ENCODE measurements at places on chromosomes 13 and 19. TPM values are rescaled to one million over a fixed set of nuclear protein-coding genes. Genes with fewer than 3 reads are reported as not detected.
A peak's percentile ranks its signal among the peaks of the same experiment; 100 is the strongest.

Gene IL4I1
- 80.0 TPM for total RNA-seq

Gene CYP4F2
- 1.1 TPM for total RNA-seq

Gene CBARP
- total RNA-seq, result 0.61 TPM

Gene ZNF99
- not detected for total RNA-seq

Gene CYP2F1
- total RNA-seq, result not detected

Gene PLK5
- total RNA-seq, result 0.13 TPM

Gene WDR88
- total RNA-seq, result not detected

Gene PRTN3
- not detected for total RNA-seq

Gene GSX1
- total RNA-seq, result not detected

Gene SOX1
- total RNA-seq, result not detected

Gene CNN2
- total RNA-seq, result 289 TPM

Gene ONECUT3
- total RNA-seq, result not detected

Gene PSPN
- total RNA-seq, result 1.1 TPM

DNA sequence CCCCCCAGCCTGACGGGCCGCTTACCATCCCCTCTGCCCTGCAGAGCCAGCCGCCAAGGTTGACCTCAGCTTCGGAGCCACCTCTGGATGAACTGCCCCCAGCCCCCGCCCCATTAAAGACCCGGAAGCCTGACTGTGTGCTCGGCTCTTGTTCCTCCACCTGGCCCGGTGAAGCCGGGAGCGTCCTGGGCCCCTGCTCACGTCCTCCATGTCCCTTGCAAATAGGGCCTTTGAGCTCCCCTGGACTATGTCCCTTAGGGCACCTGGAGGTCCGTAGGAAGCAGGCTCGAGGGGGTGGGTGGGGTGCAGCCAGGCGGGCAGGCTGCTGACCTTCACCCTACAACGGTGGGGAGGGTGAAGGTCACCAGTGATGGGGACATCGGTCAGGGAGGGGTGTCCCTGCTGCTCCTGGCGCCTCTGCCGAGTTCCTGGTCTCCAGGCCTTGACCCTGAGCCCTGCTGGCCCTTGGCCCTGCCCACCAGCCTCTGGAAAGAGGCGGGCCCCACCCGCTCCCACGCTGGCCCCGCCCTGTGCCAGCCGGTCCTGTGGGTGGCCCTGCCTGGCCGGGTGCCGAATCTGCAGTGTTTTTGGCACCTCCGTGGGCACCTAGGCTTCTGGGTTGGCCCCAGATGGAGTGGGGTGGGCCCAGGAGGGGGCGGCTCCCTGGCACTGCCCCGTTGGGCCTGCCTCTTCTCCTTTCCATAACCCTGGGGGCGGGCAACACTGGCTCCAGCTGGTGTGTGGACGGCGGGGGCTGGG lies 3.3 kb downstream of the ATP5F1D start:
- DNase-seq, result no peak

DNA sequence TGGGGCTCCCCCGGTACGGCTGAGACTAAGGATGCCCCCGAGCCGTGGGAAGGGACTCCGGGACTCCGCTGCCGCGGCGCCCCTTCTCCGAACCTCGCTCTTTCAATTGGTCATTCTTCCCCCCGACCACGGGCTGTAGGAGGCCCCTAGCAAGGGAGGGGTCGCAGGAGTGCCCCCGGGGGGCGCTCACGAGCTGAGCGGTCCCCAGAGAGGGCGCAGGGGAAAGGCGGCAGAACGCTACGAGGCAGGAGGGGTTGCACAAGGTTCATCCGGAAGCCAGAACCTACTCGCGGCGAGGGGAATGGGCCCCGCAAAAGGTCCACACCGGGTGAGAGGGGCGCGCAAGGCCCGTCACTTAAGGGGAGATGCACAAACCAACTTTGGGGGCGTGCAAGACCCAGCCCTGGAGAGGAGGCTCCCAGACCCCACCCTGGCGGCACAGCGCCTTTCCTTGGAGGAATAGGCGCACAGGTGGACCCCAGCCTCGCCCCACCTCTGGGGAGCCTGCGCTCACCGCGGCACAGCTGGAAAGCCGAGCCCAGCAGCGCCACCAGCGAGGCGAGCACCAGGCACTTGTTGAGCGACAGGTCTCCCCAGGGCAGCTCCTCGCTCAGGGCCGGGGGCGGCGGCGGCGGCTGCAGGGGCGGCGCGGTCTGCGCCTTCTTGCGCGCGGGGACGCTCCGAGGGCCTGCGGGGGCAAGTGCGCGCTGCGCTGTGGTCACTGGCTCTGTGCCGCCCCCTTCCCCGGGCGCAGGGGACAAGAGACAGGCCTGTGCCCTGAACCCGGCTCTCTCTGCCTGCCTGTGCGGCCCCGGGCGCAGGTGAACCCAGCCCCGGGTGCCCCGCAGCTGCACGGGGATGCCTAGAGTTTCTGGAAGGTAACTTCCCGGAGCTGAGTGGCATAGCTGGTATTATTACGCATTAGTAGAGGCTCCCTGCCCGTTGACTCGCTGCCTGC lies 2.8 kb downstream of the JSRP1 start:
- no peak for DNase-seq

GRCh38 chr13:35345992-35346391 lies 130.5 kb downstream of the MAB21L1 start:
- DNase-seq, result no peak

DNA sequence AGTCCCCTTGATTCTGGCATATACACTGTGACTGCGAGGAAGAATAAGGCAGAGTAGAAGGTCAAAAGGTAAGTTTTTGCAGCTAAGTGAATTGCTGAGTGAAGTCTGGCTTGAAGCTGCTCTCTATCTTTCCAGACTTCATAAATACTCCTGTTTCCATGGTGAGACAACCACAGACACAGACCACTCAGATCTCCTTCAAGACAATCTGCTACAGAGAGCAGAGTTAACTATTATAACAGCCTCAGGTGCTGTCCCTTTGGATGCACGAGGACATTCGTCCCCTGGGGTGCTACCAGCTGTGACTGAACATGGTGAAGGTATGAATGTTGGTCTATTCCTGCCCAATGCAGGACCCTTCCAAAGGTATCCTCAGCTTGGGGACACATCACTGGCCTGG lies 104.0 kb downstream of the MYCBP2 start:
- DNase-seq, result no peak

GRCh38 chr13:77477299-77477848 lies 58.1 kb upstream of the SCEL start:
- DNase-seq, result no peak

DNA sequence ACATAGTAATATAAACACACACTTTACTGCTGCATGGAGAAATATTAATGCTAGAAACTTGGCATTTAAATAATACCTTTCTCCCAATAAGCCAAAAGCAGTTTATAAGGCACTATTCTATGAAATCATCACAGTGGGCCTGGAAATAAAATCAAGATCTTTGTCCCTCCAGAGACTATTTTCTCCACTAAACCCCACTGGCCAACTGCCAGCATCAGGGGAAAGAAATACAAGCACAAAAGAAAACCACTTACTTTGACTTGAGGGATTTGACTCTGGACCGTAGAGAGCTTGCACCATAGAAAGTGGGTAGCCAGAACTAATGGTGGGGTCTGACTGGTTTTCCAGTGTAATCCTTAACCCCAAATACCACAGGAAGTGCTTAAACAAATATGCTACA lies 71.9 kb downstream of the DCLK1 start:
- DNase-seq, result no peak

- no peak for DNase-seq
These were observed 19.4 kb downstream of the NKPD1 start for GRCh38 chr19:45141203-45141900.

GRCh38 chr13:23509781-23510543 lies 60.2 kb upstream of the TNFRSF19 start:
- DNase-seq, result no peak

DNA sequence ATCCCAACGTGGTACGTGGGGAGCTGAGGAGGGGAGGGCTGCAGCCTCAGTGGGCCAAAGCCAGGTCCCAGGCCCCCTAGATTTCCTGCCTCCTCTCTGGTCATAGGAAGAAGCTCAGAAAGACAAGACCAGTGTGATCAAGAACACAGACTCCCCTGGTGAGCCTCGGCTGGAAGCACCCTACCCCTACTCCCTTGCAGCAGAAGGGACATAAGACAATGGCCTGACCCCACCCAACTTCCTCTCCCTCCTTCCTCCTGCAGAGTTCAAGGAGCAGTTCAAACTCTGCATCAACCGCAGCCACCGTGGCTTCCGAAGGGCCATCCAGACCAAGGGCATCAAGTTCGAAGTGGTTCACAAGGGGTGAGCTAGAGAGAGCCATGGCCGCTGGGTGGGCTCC lies 11.5 kb downstream of the PODNL1 start:
- DNase-seq, result no peak

DNA sequence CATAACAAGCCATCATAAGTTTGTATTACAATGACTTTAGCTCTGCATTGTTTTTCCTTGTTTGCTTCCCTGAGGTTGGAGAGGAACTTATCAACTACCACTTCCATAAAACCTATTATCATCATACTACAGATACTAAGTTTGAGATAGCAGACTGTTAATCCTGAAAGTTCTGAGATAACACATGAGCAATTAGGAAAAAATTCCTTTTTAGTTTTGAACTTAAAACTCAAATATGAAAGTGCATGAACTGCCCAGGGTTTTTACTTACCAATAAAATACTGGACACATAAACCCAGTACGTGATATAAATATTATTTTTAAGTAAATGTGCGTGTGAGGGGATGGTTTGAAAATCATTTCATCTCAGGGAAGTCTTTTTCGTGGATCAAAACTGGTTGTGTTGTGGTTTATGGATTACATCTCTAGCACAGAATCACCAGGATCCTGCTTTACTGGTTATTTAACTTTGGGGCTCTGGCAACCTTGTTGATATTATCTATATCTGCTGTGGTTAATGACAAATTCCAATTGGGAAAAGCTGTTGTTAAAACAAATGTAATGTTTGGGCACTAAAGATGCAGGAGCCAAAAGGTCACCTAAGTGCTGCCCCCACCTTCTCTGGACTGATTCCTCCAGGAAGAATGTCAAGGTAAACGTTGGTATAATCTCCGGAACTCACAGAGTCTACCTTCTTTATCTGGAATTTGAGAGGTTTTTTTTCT lies 12.4 kb downstream of the CDX2 start:
- no peak for DNase-seq

GRCh38 chr19:2014131-2014571 lies 1.4 kb downstream of the BTBD2 start:
- no peak for DNase-seq

- DNase-seq, result no peak
These were observed 102.1 kb downstream of the STK24 start for GRCh38 chr13:98474761-98475160.

DNA sequence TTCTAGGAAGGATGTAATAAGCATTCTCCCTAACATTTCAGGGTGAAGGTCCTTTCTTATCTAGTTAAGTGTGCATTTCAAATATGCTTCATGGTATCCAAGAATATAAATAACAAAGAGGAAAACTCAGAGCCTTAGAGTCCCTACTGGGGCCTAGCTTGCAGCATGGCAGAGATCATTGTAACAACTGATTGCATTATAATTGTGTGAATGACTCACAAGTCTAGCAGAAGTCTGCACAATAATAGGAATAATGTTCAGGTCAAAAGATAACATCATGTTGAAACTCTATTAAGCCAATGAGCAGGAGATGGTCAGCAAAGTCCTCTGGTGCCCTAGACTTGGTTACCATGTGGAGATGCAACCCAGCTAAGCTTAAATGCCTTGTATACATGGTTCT lies 3.4 kb downstream of the POSTN start:
- DNase-seq, result no peak

GRCh38 chr19:40778706-40779284 lies 748 bp downstream of the RAB4B start:
- DNase-seq, result no peak

GRCh38 chr13:79937771-79938216 lies 403.1 kb downstream of the SPRY2 start:
- DNase-seq, result no peak

- no peak for DNase-seq
These were observed 3.1 kb upstream of the C13orf46 start for GRCh38 chr13:113976711-113977684.

- no peak for DNase-seq
These were observed 19.0 kb downstream of the BIVM start for GRCh38 chr13:102817907-102818306.

DNA sequence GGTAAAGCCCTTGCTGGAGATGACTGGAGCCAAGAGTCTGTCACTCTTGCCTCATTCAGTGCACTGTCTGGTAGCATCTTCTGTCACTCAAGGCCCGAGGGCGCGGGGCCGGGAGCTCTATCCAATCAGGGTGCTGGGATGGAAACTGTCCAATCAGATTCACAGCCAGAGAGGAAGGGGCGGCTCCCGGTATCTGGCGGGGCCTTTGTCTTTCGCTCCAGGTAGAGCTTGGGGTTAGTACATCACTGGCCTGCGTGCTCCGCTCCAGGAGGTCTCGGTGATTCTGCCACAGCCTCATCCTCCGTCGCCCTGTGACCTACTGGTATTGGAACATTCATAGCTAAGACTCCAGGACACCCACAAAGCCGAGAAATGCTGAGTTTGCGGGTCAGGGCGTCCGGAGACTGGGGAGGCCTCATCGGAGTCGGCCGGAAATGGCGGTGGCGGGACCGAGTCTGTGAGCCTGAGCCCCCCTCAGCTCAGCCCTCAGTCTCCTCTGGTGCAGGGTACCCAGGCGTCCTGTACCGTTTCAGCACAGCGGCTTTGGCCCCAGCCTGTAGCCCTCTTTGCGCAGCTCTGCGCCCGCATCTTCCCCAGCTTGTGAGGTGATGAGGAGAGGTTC lies 20.6 kb upstream of the ZNF430 start:
- DNase-seq, result peak; percentile 62

GRCh38 chr13:82758044-82758443 lies 1124.2 kb downstream of the SLITRK1 start:
- DNase-seq, result no peak

- no peak for DNase-seq
These were observed 583.0 kb upstream of the SPRY2 start for GRCh38 chr13:80923907-80924306.

GRCh38 chr13:68232351-68233130 lies 1002.4 kb upstream of the PCDH9 start:
- DNase-seq, result no peak

DNA sequence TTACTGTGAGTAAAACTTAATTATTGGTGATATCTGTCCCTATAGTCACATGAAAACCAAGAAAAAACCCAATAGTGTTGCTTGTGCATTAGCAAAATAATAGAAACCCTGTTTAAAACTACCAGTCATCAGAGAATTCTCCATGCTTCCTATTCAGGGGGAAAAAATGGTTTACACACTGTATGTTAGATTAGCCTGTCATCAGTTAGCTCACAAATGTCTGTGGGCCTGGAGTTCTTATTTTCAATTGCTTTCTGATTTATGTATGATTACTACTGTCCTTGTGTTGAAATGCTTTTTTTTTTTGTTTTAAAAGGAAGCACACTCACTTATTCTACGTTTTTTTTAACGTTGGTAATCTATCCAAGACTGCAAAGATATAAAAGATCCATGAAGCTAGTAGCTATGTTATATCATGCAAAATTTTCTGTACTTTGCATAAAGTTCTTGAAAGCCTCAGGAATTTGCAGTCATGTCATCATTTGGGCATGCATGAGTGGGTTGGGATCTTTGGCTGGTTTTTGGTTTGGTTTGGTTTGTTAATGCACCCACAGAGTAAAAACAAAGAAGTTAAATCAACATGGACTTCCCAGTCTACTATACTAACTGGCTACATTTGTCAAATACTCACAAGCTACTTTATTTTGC lies 25.9 kb downstream of the RXFP2 start:
- no peak for DNase-seq

GRCh38 chr13:50829226-50829625 lies 14.3 kb downstream of the DLEU7 start:
- DNase-seq, result no peak
